Psoas muscle (tissue), 8 donors: ENCODE measurements at places on chromosomes 5 and 9. TPM values are rescaled to one million over a fixed set of nuclear protein-coding genes. Genes with fewer than 3 reads are reported as not detected.

The QSOX2 gene
- total RNA-seq: 4.6 TPM

GRCh38 chr9:37056046-37056920 lies 22.2 kb upstream of the PAX5 start:
- H3K4me3 ChIP-seq: no peak overlapping the region
- H3K27me3 ChIP-seq: peaks cover 65% of the 10 kb centered on the region
- DNase-seq: no peak
- H3K36me3 ChIP-seq: no peaks in the 10 kb centered on the region

The PTPRD gene
- 0.66 TPM for total RNA-seq

DNA sequence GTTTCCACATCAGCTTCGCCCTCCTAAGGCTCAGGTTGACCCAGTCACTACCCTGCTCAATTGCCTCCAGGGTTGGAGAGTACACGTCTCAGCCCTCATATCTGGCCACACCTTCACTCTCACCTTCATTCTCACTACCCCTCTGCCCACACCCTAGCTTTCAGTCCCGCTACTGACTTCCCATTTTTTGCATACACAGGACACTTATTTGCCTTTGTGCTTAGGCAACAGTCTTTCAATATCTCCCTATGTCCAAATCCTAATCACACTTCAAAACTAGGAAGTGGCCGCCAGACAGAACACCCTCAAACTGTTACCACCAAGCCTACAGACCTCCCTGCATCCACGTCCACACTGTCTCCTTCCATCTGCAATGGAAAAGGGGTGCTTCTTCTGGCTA lies 10.9 kb downstream of the MCTP1 start:
- no peaks in the 10 kb centered on the region for H3K27me3 ChIP-seq
- DNase-seq: no peak
- H3K36me3 ChIP-seq: no peaks in the 10 kb centered on the region
- no peak overlapping the region for H3K27ac ChIP-seq
- no peaks in the 10 kb centered on the region for H3K4me1 ChIP-seq
- no peak overlapping the region for H3K4me3 ChIP-seq

GRCh38 chr5:131068893-131069643 lies 96.0 kb downstream of the HINT1 start:
- H3K27me3 ChIP-seq: no peaks in the 10 kb centered on the region
- no peak for DNase-seq
- H3K36me3 ChIP-seq: no peaks in the 10 kb centered on the region
- no peaks in the 10 kb centered on the region for H3K4me1 ChIP-seq

DNA sequence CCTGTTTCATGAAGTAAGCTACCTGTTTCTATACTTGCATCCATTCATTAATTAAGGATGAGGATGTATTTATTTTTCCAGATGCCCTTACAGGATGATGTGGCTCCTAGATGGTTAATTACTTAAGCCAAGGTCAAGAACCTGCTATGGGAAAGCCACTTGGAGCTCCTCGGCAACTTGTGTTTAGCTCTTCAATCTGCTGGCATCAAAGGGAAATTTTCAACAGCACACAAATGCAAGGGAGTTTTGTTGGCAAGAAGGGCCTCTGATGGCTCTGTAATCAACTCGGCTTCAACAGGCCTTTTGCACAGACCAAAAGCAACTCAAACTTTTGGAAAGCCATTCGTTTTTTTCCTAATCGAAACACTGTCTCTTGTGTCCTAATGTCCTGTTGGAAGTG lies 125.3 kb downstream of the EFNA5 start:
- no peaks in the 10 kb centered on the region for H3K27me3 ChIP-seq
- no peak overlapping the region for H3K27ac ChIP-seq
- no peak overlapping the region for H3K4me3 ChIP-seq
- DNase-seq: no peak
- no peaks in the 10 kb centered on the region for H3K36me3 ChIP-seq

- no peaks in the 10 kb centered on the region for H3K36me3 ChIP-seq
- H3K27ac ChIP-seq: peak overlapping the region; percentile 71
- DNase-seq: peak; percentile 67
- peaks cover 51% of the 10 kb centered on the region for H3K4me1 ChIP-seq
- no peaks in the 10 kb centered on the region for H3K27me3 ChIP-seq
- no peak overlapping the region for H3K4me3 ChIP-seq
These were observed 168.6 kb downstream of the MACROH2A1 start for GRCh38 chr5:135230251-135230925.

GRCh38 chr5:73321757-73322436 lies 126.7 kb downstream of the FOXD1 start:
- no peak for DNase-seq
- peaks cover 6% of the 10 kb centered on the region for H3K27me3 ChIP-seq
- no peaks in the 10 kb centered on the region for H3K36me3 ChIP-seq
- H3K4me3 ChIP-seq: no peak overlapping the region
- no peak overlapping the region for H3K27ac ChIP-seq
